Osteocyte (in vitro differentiated cells): ENCODE measurements at places on chromosomes 13 and 19. TPM values are rescaled to one million over a fixed set of nuclear protein-coding genes. Genes with fewer than 3 reads are reported as not detected.
A peak's percentile ranks its signal among the peaks of the same experiment; 100 is the strongest.

- H3K4me3 ChIP-seq = no peak overlapping the region
- H3K27ac ChIP-seq = no peak overlapping the region
- no peaks in the 10 kb centered on the region for H3K4me1 ChIP-seq
- no peak for DNase-seq
- H3K27me3 ChIP-seq = peaks cover 52% of the 10 kb centered on the region
These were observed 12.9 kb upstream of the RFXAP start for GRCh38 chr13:36806102-36806501.

The AP1M2 gene
- total RNA-seq = not detected in 2 replicates

GRCh38 chr19:45477713-45478453 is 10.1 kb downstream of the FOSB start:
- peaks cover 12% of the 10 kb centered on the region for H3K4me1 ChIP-seq
- H3K4me3 ChIP-seq = peak overlapping the region; percentile 84
- H3K27me3 ChIP-seq = no peaks in the 10 kb centered on the region
- peaks cover under 1% of the 10 kb centered on the region for H3K36me3 ChIP-seq
- no peak for DNase-seq

- peaks cover 15% of the 10 kb centered on the region for H3K27me3 ChIP-seq
- no peaks in the 10 kb centered on the region for H3K36me3 ChIP-seq
- peak; percentile 62 for DNase-seq
- H3K4me3 ChIP-seq = no peak overlapping the region
- H3K4me1 ChIP-seq = no peaks in the 10 kb centered on the region
- no peak overlapping the region for H3K27ac ChIP-seq
These were observed 180.6 kb upstream of the SOX1 start for GRCh38 chr13:111886217-111886945.

The CFAP97D2 gene
- not detected in 2 replicates for total RNA-seq

GRCh38 chr19:51203916-51204315 is 21.0 kb upstream of the CD33 start:
- no peak overlapping the region for H3K4me3 ChIP-seq
- DNase-seq = no peak
- no peaks in the 10 kb centered on the region for H3K4me1 ChIP-seq
- H3K27ac ChIP-seq = no peak overlapping the region
- H3K27me3 ChIP-seq = no peaks in the 10 kb centered on the region
- H3K36me3 ChIP-seq = no peaks in the 10 kb centered on the region

- H3K27me3 ChIP-seq = no peaks in the 10 kb centered on the region
- H3K27ac ChIP-seq = peak overlapping the region; percentile 90
- peaks cover 45% of the 10 kb centered on the region for H3K4me1 ChIP-seq
- H3K4me3 ChIP-seq = peak overlapping the region; percentile 41
These were observed 105.5 kb downstream of the MBNL2 start for GRCh38 chr13:97327506-97328221.

The CGB8 gene
- not detected in 2 replicates for total RNA-seq

DNA sequence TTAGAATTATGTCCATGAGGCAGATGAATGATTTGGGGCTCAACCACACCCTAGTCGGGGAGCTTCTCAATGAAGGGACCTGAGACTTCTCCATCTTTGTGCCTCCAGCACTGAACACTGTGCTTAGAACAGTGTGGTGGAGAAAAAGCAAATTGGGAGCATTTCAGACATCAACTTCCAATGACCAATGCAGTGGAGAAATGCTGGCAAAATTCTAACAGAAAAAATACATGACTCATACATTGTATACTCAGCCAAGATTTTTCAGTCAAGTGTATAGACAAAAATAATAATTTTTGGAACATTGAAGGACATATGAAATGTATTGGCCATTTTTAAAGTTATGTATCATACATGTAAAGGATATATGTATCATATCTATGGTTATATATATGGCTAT is 134.7 kb downstream of the FGF14 start:
- no peak for DNase-seq
- peaks cover 15% of the 10 kb centered on the region for H3K27me3 ChIP-seq
- no peaks in the 10 kb centered on the region for H3K36me3 ChIP-seq
- H3K4me1 ChIP-seq = peaks cover 4% of the 10 kb centered on the region
- H3K4me3 ChIP-seq = no peak overlapping the region

The CELF5 gene
- total RNA-seq = 0.16 TPM in 1 of 2 replicates, not detected in the other

- peaks cover 4% of the 10 kb centered on the region for H3K27me3 ChIP-seq
- no peaks in the 10 kb centered on the region for H3K36me3 ChIP-seq
- no peak overlapping the region for H3K4me3 ChIP-seq
- H3K4me1 ChIP-seq = no peaks in the 10 kb centered on the region
- DNase-seq = no peak
These were observed 39.6 kb upstream of the CYP4F8 start for GRCh38 chr19:15575406-15575805.

DNA sequence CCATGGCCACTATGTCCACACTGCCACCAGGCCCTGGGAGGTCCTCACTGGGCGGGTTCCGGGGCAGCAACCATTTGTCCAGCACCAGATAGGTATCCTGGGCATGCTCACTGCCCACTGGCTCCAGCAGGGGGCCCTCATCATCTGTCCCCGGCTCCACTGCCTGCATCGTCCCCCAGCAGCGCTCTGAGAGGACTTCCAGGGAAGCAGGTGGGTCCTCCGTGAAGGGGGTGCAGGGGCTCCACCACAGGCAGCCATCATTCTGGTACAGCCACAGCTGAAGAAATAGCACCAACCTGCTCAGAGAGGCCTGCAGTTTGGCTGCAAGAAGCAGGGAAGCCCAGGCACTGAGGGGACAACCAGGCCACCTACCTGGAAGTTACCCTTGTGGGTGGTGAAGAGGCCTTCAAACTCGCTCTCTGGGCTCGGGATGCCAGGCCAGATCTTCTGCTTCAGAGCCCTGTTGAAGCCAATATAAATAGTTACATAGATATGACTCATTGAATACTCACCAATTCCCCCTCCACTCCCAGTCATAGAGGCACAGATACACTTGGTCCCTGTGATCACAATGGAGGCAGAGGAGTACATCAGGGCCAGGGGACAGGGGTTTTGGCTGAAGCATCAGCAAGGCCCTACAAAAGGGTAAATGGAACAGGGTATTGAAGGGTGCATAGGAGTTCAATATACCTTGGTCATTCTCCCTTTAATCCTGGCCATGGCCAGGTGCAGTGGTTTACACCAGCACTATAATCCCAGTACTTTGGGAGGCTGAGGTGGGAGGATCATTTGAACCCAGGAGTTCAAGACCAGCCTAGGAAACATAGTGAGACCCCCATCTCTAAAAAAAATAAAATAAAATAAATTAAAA is 4.1 kb downstream of the SWSAP1 start:
- H3K4me3 ChIP-seq = no peak overlapping the region
- H3K4me1 ChIP-seq = peaks cover 41% of the 10 kb centered on the region
- no peaks in the 10 kb centered on the region for H3K36me3 ChIP-seq
- no peak for DNase-seq
- H3K27ac ChIP-seq = peak overlapping the region; percentile 56
- peaks cover 8% of the 10 kb centered on the region for H3K27me3 ChIP-seq

GRCh38 chr13:80707000-80707983 is 366.4 kb upstream of the SPRY2 start:
- peaks cover 3% of the 10 kb centered on the region for H3K36me3 ChIP-seq
- no peak overlapping the region for H3K4me3 ChIP-seq
- no peaks in the 10 kb centered on the region for H3K27me3 ChIP-seq
- H3K4me1 ChIP-seq = no peaks in the 10 kb centered on the region

DNA sequence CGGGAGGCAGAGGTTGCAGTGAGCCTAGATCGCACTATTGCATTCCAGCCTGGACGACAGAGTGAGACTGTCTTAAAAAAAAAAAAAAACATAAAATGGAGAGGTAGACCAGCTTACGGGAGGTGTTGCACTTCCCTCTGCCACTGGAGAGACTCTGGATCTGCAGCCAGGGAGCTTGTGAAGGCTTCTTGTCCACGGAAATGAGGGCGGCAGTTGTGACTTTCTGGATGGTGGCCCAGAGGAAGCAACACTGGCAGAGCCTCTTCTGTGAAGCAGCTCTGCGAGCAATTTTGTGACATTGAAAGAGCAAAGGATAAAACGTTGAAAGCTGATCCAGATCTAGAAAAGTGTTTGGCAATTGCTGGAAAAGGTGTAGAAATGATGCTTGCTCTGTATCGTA is 10.4 kb downstream of the SPINT2 start:
- H3K27me3 ChIP-seq = no peaks in the 10 kb centered on the region
- DNase-seq = no peak
- H3K36me3 ChIP-seq = no peaks in the 10 kb centered on the region

GRCh38 chr19:58361900-58362271 is 665 bp downstream of the ZNF497 start:
- peak overlapping the region; percentile 93 for H3K4me3 ChIP-seq
- peaks cover 15% of the 10 kb centered on the region for H3K4me1 ChIP-seq
- DNase-seq = no peak

The EDNRB gene
- not detected in 2 replicates for total RNA-seq
